ENCODE measurements at places on chromosomes 13 and 19.

- no peaks in the 10 kb centered on the region for H3K27me3 ChIP-seq
- H3K4me1 ChIP-seq: no peaks in the 10 kb centered on the region
- no peak overlapping the region for H3K4me3 ChIP-seq
- no peak overlapping the region for H3K27ac ChIP-seq
- DNase-seq: no peak
Observed at GRCh38 chr19:2761876-2762782, 20.9 kb downstream of the SGTA start.

- peaks cover 2% of the 10 kb centered on the region for H3K27me3 ChIP-seq
- H3K36me3 ChIP-seq: no peaks in the 10 kb centered on the region
- no peak overlapping the region for H3K4me3 ChIP-seq
Observed at GRCh38 chr13:111948281-111948680, 118.7 kb upstream of the SOX1 start.

DNA sequence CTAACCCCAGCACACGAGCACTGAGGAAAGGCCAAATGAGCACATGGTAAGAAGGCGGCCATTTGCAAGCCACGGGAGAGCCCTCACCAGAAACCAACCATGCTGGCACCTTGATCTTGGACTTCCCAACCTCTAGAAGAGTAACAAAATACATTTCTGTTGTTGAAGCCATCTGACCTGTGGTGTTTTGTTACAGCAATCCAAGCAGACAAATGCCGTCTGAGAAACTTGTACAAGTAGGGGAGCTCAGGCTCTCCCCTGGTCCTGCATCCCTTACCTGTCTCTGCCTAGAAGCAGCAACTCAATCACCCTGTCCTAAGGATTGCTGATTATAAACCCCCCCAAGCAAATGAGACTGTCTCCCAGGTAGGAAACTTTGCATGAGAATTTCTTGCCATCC lies 255.0 kb upstream of the MAB21L1 start:
- H3K4me1 ChIP-seq: peaks cover 13% of the 10 kb centered on the region
- DNase-seq: no peak
- H3K36me3 ChIP-seq: no peaks in the 10 kb centered on the region

DNA sequence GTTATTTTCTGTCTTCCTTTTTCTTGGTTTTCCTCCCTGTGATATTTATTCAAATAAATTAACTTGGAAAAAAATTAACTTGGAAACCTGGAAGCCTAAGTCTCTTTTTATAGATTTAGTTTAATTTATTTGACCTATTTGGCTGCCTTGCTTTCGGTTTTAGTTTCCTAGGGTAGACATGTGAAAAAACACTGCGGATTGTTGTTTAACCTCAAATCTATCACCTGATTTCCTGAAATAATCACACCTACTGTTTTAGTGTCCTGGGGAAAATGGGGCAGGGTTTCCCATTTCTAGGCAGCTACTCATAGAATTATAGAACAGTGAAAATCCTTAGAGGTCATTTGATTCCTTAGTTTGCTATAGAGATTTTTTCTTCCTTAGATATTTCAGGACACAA lies 412.4 kb downstream of the PCDH17 start:
- H3K4me1 ChIP-seq: no peaks in the 10 kb centered on the region
- H3K4me3 ChIP-seq: no peak overlapping the region
- H3K27me3 ChIP-seq: no peaks in the 10 kb centered on the region
- no peak overlapping the region for H3K27ac ChIP-seq
- H3K36me3 ChIP-seq: no peaks in the 10 kb centered on the region

DNA sequence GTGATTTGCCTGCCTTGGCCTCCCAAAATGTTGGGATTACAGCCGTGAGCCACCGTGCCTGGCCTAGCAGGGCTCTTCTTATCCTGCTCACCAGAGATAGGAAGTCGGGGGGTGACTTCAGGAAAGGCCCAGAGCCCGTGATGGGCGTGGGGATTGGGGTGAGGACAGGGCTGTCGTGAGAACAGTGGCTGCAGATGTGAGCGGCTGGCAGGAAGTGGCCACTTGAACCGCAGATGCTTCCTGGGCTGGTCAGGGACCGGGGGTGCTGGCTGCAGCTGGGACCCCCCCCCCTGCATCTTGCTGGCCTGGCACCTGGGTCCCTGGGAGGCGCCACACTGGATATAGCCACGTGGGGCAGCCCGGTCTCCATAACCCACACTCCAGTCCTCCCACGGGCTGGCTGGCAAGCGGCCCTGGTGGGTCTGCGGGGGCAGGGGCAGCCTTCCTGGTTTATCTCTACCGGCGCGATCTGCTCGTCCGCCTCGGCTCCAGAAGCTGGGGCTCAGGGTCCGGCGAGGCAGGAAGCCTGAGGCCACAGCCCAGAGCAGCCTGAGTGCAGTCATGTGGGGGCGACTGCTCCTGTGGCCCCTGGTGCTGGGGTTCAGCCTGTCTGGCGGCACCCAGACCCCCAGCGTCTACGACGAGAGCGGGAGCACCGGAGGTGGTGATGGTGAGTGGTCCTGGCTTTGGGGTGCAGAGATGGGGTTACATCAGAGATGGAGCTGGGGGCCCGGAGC lies at the start of gene F2RL3:
Gene F2RL3, plus strand, starts transcription at position 371 of the 737 bp plus-strand sequence. Its CDS starts 191 bp downstream, at position 562.
- no peaks in the 10 kb centered on the region for H3K27me3 ChIP-seq
- H3K27ac ChIP-seq: peak within 1 kb of the TSS; percentile 38
- peak; percentile 55 for DNase-seq
- peak within 1 kb of the TSS; percentile 36 for H3K4me3 ChIP-seq

DNA sequence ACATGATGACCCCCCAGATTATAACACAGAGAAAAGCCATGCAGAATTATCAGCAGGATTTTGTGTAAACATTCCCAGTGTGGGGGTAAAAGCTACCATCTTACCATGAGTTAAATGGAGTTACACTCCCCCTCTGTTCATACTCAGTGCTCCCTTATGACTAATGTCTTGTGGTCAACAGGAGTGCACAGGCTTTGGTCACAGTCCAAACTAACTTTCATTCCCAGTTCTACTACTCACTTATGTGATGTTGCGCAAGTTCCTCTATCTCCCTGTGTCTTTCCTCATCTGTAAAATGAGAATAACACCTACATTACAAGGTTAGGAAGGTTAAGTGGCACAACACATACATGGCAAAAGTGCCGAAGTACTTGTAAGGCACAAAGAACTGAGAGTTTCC lies 277.9 kb downstream of the RBM26 start:
- no peak overlapping the region for H3K4me3 ChIP-seq
- H3K27ac ChIP-seq: no peak overlapping the region
- no peaks in the 10 kb centered on the region for H3K36me3 ChIP-seq
- no peaks in the 10 kb centered on the region for H3K27me3 ChIP-seq

DNA sequence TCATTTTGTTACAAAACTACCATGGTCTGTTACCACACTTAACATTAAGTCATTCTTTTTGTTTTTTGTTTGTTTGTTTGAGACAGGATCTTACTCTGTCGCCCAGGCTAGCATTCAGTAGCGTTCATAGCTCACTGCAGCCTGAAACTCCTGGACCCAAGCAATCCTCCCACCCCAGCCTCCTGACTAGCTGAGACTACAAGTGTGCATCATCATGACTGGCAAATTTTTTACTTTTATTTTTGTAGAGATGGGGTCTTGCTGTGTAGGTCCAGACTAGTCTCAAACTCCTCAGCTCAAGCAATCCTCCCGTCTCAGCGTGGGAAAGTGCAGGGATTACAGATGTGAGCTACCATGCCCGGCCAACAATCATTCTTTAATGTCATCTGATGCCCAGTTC lies 3.3 kb downstream of the ALDH16A1 start:
- no peaks in the 10 kb centered on the region for H3K36me3 ChIP-seq
- no peak overlapping the region for H3K4me3 ChIP-seq
- H3K27me3 ChIP-seq: no peaks in the 10 kb centered on the region
- peaks cover 5% of the 10 kb centered on the region for H3K4me1 ChIP-seq
- peak overlapping the region; percentile 43 for H3K27ac ChIP-seq

DNA sequence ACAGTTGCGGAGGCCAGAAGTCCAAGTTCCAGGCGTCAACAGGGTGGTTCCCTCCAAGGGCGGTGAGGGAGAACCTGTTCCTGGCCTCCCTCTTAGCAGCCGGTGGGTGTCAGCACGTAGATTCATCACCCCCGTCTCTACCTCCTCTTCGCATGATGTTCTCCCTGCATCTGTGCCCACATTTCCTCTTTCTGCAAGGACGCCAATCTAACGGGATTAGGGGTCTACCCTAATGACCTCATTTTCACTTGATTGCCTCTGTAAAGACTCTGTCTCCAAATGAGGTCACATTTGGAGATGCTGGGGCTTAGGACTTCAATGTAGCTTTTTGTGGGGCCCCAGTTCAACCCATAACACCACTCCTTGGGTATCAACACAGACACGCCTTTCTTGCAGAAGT lies 38.5 kb downstream of the DPF1 start:
- no peak overlapping the region for H3K4me3 ChIP-seq
- peaks cover 19% of the 10 kb centered on the region for H3K36me3 ChIP-seq
- no peaks in the 10 kb centered on the region for H3K4me1 ChIP-seq
- no peak for DNase-seq

DNA sequence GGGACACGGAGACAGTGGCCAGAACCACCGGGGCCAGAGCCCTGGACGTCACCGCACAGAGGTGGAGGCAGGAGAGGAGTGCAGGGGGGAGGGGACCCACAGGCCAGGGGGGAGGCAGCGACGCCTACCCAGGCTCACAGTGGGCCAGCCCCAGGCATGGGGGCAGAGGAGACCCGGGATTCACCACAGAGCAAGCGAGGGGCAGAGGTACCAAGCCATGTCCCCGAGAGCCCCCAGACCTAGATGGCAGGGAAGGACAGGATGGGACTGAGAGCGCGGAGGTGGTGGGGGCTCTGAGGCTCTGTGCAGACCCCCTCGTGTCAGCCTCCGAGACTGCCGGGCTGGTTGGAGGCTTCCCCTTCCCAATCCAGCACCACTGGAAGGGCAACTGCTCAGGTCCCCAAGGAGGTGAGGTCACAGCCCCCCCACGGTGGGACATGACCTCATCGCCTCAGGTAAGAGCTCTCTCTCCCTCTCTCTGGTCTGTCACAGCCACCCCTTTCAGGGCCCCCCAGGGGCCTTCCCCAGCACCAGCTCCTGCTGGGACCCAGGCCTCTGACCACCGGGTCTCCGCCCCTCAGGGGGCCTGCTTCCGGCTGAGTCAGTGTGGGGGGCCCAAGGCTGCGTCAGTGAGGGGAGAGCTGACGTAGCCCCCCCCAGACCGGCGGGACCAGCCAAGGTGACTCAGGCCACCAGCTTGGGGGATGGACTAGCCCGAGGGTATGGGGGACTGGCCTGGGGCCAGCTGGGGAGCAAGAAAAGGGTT lies 2.2 kb upstream of the IL11 start:
- no peak overlapping the region for H3K4me3 ChIP-seq
- H3K36me3 ChIP-seq: no peaks in the 10 kb centered on the region
- no peaks in the 10 kb centered on the region for H3K4me1 ChIP-seq

DNA sequence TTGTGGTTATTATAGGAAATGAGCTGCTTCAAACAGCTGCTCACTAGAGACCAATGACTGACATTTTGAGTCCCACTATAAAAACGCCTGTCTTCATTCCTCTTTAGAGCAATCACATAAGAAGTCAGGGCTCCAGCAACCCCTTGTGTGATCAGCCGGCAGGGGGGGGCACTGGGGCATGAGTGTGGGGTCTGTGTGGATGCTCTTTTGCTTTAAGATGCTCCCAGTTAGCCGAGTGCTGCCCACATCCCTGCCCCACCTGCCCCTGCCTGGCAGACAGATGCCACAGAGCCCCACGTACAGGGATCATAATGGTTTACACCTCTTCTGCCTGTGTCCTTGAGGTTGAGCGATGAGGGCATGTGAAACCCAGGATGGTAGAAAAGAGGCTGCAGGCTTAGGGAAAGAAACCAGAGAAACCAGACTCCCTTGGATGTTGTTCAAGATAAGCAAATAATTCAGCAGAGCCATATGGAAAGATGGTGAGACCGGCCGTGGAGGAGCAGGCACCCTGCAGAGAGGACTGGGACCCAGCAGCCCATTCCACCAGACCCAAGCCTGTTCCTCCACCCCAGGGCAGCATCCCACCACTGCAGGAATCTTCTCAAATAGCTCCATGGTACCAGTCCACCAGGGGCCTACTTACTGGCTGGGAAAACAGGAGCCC lies 55.4 kb downstream of the CHST8 start:
- no peak overlapping the region for H3K27ac ChIP-seq
- H3K36me3 ChIP-seq: no peaks in the 10 kb centered on the region
- no peak for DNase-seq
- no peak overlapping the region for H3K4me3 ChIP-seq

GRCh38 chr13:36819739-36820090 lies 693 bp downstream of the RFXAP start:
- H3K36me3 ChIP-seq: no peaks in the 10 kb centered on the region
- no peak for DNase-seq
- H3K4me1 ChIP-seq: peaks cover 16% of the 10 kb centered on the region
- peak overlapping the region; percentile 90 for H3K4me3 ChIP-seq

DNA sequence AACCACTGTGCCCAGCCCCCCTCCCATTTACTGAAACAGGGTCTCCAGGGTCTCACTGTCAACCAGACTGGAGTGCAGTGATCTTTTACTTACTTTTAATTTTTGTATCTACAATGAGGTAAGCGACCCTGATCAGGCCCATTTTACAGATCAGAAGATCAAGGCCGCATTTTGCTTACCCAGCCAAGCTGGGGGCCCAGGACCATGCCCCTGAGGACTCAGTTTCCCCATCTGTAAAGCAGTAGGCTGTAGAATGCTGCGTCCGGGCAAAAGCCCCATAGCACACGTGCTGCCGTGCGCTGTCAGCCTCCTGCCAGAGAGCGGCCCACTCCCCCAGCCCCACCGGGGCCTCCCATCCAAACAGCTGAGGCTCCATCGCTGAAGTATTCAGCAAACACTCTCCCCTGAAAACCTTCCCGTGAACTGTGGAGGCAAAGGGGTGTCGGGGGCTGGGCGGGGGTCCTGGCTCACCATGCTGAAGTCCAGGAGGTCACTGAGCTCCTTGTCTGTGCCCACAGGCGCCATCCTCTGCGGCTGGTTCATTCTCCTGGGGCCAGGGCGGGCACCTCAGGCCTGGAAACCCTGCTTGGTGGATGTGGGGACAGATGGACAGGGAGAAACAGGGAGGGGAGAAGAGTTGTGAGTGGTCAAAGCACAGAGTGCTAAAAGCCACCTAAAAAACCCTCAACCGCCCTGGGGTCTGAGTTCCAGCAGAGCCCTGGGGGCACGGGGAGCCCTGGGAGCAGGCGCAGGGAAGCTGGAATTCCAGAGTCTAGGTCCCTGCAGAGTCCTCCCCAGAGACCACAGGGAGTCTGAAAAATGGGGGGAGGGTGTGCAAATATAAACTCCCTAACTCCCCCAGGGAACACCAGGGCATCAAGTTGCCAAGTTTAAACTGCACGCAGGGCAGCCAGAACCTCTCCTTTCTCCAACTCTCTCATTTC lies 2.4 kb downstream of the TCF3 start:
- H3K4me1 ChIP-seq: peaks cover 12% of the 10 kb centered on the region
- no peaks in the 10 kb centered on the region for H3K27me3 ChIP-seq
- H3K27ac ChIP-seq: no peak overlapping the region
- H3K36me3 ChIP-seq: no peaks in the 10 kb centered on the region
- H3K4me3 ChIP-seq: peak overlapping the region; percentile 90

- H3K36me3 ChIP-seq: no peaks in the 10 kb centered on the region
- H3K27ac ChIP-seq: no peak overlapping the region
- H3K4me1 ChIP-seq: no peaks in the 10 kb centered on the region
- no peaks in the 10 kb centered on the region for H3K27me3 ChIP-seq
Observed at GRCh38 chr13:47407808-47408207, 511.0 kb upstream of the HTR2A start.

- H3K27ac ChIP-seq: no peak overlapping the region
- H3K27me3 ChIP-seq: no peaks in the 10 kb centered on the region
- no peak for DNase-seq
- peaks cover 22% of the 10 kb centered on the region for H3K36me3 ChIP-seq
- no peaks in the 10 kb centered on the region for H3K4me1 ChIP-seq
- H3K4me3 ChIP-seq: no peak overlapping the region
Observed at GRCh38 chr13:39688699-39689405, 33.4 kb downstream of the COG6 start.

All from psoas muscle (tissue), 8 donors.